Psoas muscle (tissue), 8 donors: ENCODE measurements at places on chromosomes 5 and 9. TPM values are rescaled to one million over a fixed set of nuclear protein-coding genes. Genes with fewer than 3 reads are reported as not detected.

The CKMT2 gene
- total RNA-seq, result 907 TPM

The MLANA gene
- total RNA-seq, result not detected

The IFNA13 gene
- total RNA-seq, result not detected

The ADAMTS12 gene
- total RNA-seq, result 0.88 TPM

The ANAPC2 gene
- total RNA-seq, result 23.0 TPM

The C9 gene
- total RNA-seq, result not detected

The BRINP1 gene
- not detected for total RNA-seq

The CDH9 gene
- total RNA-seq, result not detected
